ENCODE measurements at places on chromosomes 7 and 10.
A peak's percentile ranks its signal among the peaks of the same experiment; 100 is the strongest.

GRCh38 chr10:28496017-28496416 is 36.9 kb upstream of the WAC start:
- no peak for DNase-seq

- peak; percentile 52 for DNase-seq
These were observed 13.7 kb upstream of the WAPL start for GRCh38 chr10:86535132-86535882.

- peak; percentile 92 for DNase-seq
These were observed 4.7 kb downstream of the NFE2L3 start for GRCh38 chr7:26156451-26157420.

DNA sequence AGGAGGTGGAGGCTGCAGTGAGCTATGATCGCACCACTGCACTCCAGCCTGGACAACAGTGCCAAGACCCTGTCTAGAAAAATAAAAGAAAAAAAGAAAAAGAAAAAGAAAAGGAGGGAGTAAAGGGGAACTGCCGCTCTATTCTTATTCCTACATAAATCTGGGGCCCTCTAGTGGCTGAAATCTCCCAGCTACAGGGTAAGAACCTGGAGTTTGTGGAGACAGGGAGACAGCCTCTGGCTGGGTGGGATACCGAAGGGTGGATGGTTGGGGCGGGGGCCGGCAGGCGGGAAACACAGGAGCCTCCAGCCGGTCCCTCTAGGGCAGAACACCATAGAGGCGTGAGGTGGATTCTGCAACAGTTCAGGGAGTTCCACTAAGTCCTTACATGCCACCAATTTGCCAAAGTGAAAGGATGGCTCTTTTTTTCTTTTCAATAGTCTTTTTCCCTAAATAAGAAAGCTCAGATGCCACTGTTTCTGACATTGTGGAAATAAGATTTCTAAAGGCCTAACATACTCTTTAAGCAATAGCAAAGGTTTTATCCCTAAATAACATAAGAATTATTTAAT is 117.3 kb downstream of the SVIL start:
- peak; percentile 46 for DNase-seq

- no peak for DNase-seq
These were observed 2.2 kb downstream of the MRC1 start for GRCh38 chr10:17811146-17811865.

DNA sequence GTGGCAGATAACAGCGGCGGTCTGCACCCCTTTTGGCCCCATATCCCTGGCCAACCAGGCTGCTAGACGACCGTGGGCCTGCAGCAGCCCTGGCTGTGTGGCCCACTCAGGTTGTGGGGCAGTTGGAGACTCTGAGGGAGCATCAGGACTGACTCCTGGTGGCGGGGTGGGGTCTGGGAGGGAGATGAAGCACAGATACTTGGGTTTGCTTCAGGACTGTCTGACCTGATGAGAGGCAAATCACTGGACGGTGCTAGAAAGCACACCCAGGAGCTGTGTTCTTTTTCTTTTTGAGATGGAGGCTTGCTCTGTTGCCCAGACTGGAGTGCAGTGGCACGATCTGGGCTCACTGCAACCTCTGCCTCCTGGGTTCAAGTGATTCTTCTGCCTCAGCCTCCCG is 28.2 kb downstream of the BAMBI start:
- no peak for DNase-seq

GRCh38 chr10:103751667-103752290 is 103.6 kb downstream of the SH3PXD2A start:
- DNase-seq: no peak

DNA sequence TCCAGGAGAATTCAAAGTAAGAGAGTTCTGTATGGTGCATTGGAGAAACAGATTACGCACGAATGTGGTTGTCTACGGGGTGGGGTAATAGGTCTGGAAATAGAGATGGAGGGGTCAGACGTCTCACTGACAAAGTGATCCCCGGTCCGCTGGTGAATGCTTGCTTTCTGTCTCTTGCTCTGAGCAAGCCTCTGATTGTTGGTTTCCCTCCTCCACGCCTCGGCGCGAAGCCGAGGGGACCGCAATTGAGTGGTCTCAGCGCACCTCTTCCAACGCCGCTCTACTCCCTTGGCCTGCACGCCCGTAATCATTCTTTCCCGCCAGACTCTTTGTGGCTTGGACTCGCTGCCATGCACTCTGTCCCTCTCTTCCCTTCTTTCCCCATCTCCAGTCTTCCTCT is 46.5 kb upstream of the PFKP start:
- DNase-seq: no peak

DNA sequence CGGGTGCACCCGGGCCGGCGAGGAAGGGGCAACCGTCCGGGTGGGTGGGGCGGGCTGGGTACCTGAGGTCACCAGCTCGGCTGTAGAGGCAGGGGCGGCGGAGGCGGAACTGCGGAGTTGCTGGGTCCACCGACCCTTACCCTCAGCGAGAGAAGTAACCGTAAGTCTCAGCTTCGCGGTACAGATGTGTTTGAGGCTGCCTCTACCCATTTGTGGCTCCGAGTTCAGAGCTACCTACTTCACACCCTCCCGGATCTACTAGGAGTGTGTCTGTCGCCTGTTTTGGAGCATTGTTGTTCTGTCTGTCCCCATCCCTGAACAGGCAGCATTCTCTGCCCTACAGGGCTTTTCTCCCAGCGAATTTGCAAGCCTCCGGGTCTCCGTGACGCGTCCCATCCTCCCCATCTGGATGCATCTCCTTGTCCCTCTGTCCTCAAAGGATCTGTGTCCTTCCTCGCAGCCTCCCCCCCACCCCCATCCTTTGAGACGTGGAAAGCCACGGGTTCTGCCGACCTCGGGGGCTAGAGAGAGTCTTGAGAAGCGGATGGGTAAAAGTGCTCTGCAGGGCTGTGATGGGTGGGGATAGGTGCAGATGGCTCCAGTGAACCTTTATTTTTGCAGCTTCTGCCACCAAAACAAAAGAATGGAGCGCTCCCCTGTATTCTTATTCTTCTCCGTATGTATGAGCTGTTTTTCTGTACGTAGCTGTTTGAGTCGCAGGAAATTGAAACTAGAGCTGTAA is 757 bp downstream of the ANKIB1 start:
- peak; percentile 46 for DNase-seq

DNA sequence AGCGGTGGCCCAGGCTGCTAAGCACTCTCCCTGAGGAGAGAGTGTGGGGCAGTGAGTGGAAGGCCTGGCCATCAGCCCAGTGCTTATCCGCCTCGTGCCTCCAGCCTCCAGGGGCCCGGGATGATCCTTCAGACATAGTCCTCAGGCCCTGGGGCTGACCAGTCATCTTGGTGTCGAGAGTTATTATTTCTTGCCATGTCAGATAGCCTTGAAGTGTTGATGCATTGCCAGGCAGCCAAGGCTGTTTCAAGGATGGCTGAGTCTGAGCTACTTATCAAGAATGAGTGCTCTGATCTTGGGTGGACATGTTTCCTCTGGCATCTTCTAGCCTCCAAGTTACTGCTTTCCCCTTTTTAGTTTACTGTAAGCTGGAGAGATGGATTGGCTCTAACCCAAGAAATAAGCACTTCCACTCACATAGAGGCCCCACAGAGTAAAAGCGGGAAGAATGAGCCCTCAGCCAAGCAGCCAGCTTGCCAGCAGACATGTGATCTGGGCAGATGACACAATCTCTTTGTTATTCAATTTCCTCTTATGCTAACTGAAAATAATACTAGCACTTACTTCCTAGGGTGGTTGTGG is 136.5 kb upstream of the NAMPT start:
- DNase-seq: peak; percentile 96

DNA sequence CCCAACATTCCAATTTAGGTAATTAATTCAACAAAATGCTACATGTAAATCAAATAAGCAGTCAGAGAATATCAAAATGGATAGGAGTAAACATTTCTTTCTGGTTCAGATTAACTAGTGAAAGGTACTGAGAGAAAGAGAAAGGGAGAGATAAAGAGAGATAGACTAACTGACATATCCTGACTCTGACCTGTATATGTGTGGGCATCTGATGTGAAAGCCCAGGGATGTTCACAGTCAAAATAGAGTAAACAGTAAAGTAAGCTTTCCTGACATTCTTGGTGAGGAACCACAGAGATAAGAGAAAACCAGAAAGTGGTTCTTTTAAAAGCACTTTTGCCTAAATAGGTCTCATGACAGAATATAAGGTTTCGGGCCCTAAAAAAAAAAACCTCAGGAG is 37.5 kb upstream of the ANK3 start:
- no peak for DNase-seq

GRCh38 chr7:47236480-47237129 is 345.3 kb downstream of the TNS3 start:
- DNase-seq: no peak

GRCh38 chr10:103951183-103951582 is 15.8 kb upstream of the SLK start:
- DNase-seq: no peak
